ENCODE measurements at places on chromosomes 3 and 15. TPM values are rescaled to one million over a fixed set of nuclear protein-coding genes. Genes with fewer than 3 reads are reported as not detected.

GRCh38 chr15:62783303-62783957, 259.1 kb upstream of the TPM1 start:
- no peak for DNase-seq
- H3K36me3 ChIP-seq: no peaks in the 10 kb centered on the region
- H3K27ac ChIP-seq: no peak overlapping the region
- H3K4me3 ChIP-seq: no peak overlapping the region

DNA sequence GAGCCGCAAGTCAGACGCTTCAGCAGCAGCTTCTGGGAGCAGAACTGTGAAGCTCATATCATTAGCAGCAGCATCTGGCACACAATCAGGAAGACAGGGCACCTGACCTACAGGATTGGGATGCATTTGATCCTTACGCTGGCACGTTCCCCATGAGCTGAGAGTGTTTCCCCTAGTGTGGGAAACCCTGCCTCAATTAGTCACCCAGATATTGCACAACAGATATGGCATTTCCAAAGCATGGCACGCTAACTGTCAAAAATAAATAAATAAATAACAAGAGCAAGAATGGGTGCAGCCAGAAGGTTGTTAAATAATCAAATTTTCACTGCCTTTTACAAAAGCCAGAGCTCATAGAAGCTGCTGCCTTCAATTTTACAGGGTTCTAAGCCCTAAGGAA, 189.6 kb upstream of the THBS1 start:
- H3K36me3 ChIP-seq: no peaks in the 10 kb centered on the region
- no peak for DNase-seq
- no peak overlapping the region for H3K27ac ChIP-seq
- H3K4me3 ChIP-seq: no peak overlapping the region
- H3K27me3 ChIP-seq: peaks cover 12% of the 10 kb centered on the region

Gene ITIH4
- total RNA-seq: 4.3 TPM

Gene SLC12A1
- total RNA-seq: not detected

Gene KNG1
- not detected for total RNA-seq

- peak; percentile 77 for DNase-seq
- peak within 1 kb of the TSS; percentile 78 for H3K4me3 ChIP-seq
- H3K4me1 ChIP-seq: peaks cover 21% of the 10 kb centered on the region
- no peaks in the 10 kb centered on the region for H3K36me3 ChIP-seq
Measured at GRCh38 chr3:27721717-27722564, at the start of gene EOMES. Gene EOMES (minus strand): TSS chr3:27722323. CDS start chr3:27722294, 29 bp downstream.

GRCh38 chr15:23002920-23003319, 22.8 kb upstream of the CYFIP1 start:
- H3K4me3 ChIP-seq: no peak overlapping the region
- no peaks in the 10 kb centered on the region for H3K4me1 ChIP-seq
- H3K36me3 ChIP-seq: peaks cover 46% of the 10 kb centered on the region
- no peaks in the 10 kb centered on the region for H3K27me3 ChIP-seq
- no peak for DNase-seq

Gene SLC28A1
- not detected for total RNA-seq

- DNase-seq: no peak
- H3K4me1 ChIP-seq: no peaks in the 10 kb centered on the region
- H3K36me3 ChIP-seq: no peaks in the 10 kb centered on the region
- no peak overlapping the region for H3K27ac ChIP-seq
Measured at GRCh38 chr3:58633157-58633865, 33.3 kb downstream of the FAM3D start.

Gene SNAPC5
- total RNA-seq: 23.4 TPM

DNA sequence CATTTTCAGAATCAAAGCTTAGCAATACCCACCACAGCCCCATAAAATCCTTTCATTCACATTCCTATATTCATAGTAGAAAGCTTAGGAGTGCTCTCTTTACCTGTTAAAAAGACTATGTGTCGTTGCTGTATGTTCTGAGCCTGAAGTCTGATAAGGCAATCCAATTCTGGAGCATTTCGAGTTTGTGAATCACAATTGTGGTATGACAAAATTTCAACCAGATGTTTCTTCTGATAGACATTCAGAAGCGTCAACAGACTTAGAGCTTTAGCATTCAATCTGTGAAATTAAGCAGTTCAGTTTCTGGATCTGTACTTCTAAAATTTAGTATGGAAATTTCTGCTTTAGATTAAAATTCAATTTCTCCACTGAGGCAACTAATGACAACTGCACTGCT, 58.3 kb downstream of the TASOR start:
- no peak overlapping the region for H3K4me3 ChIP-seq
- peaks cover 24% of the 10 kb centered on the region for H3K4me1 ChIP-seq
- no peak for DNase-seq
- no peaks in the 10 kb centered on the region for H3K27me3 ChIP-seq
- peak overlapping the region; percentile 19 for H3K27ac ChIP-seq

Gene MESP2
- not detected for total RNA-seq

Gene LMCD1
- total RNA-seq: 3.5 TPM
